Fibroblast of the conjunctiva (primary cell): ENCODE measurements at places on chromosomes 1 and 21.

GRCh38 chr1:42957880-42958487, 684 bp downstream of the SLC2A1 start:
- DNase-seq: no peak

GRCh38 chr21:33348706-33349105, 23.9 kb downstream of the IFNAR1 start:
- no peak for DNase-seq

DNA sequence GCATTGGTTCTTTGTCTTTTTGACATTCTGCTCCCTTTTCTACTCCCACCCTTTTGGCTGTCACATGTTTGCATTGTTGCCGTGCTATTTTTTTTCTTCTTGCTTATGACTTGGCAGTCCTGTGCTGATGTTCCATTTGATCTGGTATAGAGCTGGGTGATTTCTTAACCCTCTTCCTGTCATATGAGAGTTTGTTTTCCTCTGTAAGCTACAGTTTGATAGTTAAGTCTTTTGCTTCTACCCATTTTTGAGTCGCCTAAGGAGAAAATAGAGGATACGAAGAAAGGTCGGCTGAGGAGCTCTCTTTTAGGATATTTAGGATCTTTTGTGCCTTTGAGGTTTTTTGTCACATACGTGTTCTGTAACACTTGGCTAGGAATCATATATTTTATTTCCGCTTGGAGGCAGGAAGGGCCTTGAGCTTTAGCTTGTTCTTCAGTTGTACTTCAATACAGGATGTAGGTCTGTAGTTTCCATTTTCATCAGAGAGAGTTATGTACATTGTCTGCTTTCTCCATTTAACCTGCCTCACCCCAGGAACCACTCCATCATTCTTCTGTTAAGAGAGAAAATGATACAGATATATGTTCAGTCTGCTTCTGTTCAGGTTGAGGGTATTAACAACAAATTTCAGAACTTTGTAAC, 150.7 kb downstream of the BACH1 start:
- no peak for DNase-seq

GRCh38 chr1:41835485-41835884, 83.2 kb downstream of the HIVEP3 start:
- DNase-seq: no peak

- no peak for DNase-seq
Measured at GRCh38 chr1:7591565-7591964, 179.5 kb upstream of the VAMP3 start.

DNA sequence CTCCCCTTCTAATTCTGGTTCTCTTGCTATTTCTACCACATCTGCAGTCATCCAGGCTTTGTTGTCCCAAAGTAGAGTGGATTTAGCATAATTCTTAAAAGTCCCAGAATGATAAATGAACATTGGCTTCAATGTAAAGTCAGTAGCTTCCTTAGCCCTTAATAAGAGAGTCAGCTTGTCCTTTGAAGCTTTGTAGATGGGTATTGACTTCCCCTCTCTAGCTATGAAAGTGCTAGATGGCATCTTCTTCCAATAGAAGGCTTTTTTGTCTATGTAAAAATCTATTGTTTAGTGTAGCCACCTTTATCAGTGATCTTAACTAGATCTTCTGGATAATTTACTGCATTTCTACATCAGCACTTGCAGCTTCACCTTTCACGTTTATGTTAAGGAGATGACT, 181.4 kb upstream of the B3GALT2 start:
- no peak for DNase-seq

DNA sequence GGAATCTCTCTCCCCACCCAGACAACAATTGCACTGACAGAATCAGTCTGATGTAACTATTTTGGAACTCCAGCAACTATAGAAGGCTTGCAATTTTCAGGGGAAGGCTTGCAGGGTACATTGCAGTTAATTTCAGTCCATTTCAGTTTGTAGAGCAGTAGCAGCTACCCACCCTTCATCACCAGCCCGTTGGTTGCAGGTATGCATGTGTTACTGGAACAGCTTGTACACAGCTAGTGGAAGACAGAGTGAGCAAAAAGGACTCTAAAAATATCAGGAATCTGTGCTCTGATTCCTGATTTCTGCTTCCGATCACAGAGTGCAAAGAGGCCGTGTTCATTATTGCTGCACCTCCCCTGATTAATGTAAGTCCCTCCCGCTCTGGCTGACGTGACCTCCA, 449.0 kb downstream of the NPHP4 start:
- DNase-seq: no peak

- no peak for DNase-seq
Measured at GRCh38 chr21:31133243-31133830, 95.1 kb upstream of the KRTAP19-8 start.

DNA sequence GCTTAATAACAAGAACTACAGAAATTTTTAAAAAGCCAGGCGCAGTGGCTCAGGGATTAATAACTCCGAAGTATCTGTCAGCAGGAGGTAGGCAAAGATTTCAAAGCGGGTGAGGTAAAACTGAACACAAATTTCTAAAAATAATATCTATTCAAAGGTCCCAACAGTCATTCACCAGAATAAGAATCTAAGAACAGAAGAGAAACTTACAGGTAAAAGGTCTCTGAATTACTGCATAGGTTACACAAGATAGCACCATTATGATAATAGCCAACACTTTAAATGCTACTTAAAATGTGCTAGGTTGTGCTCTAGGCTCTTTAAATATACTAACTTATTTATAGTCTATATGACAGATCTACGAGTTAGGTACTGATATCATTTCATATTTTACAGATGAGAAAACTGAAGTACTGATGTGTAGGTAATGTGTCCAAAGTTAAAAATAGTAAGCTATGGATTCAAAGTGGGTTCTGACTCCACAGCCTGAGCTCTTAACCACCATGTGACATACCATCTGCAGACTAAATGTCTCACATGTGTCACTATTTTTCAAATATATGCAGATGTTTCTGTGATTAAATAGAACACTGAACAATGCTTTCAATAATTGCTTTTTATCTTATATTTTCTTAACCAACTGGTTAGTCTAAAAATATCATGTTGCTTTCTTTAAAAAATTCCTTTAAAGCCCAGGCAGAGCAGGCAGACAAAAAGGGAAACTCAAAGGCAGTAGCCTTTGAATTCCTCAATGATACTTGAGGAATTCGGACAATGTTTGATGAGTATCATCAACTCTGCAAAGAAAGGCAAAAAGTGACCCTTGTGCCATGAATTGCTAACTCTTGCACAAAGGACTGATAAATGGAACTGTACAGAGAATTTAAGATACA, 80.5 kb upstream of the TTC39A start:
- no peak for DNase-seq
